ENCODE measurements at places on chromosomes 5 and 9. TPM values are rescaled to one million over a fixed set of nuclear protein-coding genes. Genes with fewer than 3 reads are reported as not detected.

DNA sequence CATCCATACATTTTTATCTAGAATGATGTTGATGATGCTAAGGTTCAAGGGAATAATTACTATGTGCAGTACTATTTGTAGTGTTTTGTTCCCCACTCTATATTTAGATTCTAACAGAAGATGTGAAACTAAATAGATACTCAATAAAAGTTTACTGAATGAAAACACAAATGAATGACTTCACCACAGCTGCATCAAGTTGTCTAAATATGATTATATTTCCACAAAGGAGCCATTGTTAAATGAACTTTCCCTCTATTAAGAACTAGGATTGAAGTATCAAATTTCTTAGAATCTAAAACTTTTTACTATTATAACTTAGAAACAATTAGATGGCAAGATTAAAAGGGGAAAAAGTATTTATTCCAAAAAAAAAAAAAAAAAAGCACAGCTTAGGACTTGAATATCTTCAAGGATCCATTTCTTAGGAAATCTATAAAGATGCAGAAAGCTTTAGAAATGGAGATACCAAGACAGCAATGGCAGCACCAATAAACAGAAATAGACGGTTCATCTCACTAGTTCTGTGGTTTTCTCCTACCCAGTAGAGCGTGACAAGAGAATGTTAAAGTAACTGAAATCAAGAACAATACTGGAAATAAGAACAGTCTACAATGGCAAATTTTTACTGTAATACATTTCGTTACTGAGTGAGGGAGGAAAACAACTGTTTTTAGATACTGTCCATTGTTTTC, 347.6 kb downstream of the EBF1 start:
- H3K27me3 ChIP-seq, result no peaks in the 10 kb centered on the region
- no peak for DNase-seq
- no peak overlapping the region for H3K27ac ChIP-seq
- H3K4me1 ChIP-seq, result no peaks in the 10 kb centered on the region
- H3K4me3 ChIP-seq, result no peak overlapping the region

GRCh38 chr5:9558319-9558965, 12.6 kb upstream of the SEMA5A start:
- peak; percentile 78 for DNase-seq
- H3K4me3 ChIP-seq, result no peak overlapping the region
- no peaks in the 10 kb centered on the region for H3K27me3 ChIP-seq
- H3K4me1 ChIP-seq, result peaks cover 9% of the 10 kb centered on the region
- no peaks in the 10 kb centered on the region for H3K36me3 ChIP-seq
- H3K27ac ChIP-seq, result peak overlapping the region; percentile 39

GRCh38 chr9:98913044-98913443, 30.7 kb upstream of the COL15A1 start:
- H3K4me1 ChIP-seq, result no peaks in the 10 kb centered on the region
- H3K36me3 ChIP-seq, result no peaks in the 10 kb centered on the region

SUSD3 gene
- 1.6 TPM for total RNA-seq

- no peak overlapping the region for H3K27ac ChIP-seq
- no peaks in the 10 kb centered on the region for H3K36me3 ChIP-seq
- H3K4me1 ChIP-seq, result no peaks in the 10 kb centered on the region
- H3K4me3 ChIP-seq, result no peak overlapping the region
- H3K27me3 ChIP-seq, result no peaks in the 10 kb centered on the region
Measured at GRCh38 chr9:118028225-118028624, 324.0 kb downstream of the TLR4 start.

All from colonic mucosa (tissue), 4 donors.